ENCODE measurements at places on chromosomes 7 and 10. TPM values are rescaled to one million over a fixed set of nuclear protein-coding genes. Genes with fewer than 3 reads are reported as not detected.

DNA sequence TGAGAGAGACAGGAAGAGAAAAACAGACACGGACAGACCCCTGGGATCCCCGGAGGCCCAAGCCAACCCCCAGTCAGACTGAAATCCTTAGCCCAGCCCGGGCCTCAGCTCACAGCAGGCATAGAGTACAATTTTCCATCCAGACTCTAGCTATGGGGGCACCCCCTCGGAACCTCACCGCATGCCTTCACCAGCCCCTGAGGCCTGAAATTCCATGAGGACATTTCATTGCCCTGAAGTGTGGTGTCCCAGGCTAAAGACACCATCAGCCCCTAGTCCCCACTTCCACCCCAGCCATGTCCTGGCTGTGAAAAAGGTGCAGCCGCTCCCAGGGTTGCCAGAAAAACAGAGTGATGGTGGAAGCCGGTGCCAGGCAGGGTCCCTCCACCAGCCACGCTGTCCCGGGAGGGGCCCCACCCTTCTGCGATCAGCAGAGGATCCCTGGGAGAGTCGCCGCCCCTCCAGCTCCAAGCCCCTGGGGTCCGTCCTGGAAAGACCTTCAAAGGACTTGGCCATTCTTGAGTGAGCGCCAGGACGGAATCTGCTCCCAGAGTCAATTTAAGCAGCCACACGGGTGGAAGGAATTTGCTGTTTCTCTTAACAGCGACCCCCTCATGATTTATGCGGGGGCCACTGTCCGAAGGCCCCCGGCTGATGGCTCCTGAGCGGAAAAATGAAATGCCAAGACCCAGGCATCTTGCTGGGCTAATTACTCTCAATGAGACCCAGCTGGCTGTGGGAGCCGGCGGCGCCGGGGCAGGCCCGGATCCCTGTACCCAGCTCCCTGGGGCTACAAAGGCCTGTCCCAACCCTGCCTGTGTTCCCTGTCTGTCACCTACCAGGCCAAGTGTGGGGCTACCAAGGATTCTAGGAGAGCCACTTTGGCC is 23.2 kb downstream of the MYL10 start:
- DNase-seq = no peak

GRCh38 chr10:96044736-96045135 is 1.4 kb downstream of the CCNJ start:
- DNase-seq = no peak

DNA sequence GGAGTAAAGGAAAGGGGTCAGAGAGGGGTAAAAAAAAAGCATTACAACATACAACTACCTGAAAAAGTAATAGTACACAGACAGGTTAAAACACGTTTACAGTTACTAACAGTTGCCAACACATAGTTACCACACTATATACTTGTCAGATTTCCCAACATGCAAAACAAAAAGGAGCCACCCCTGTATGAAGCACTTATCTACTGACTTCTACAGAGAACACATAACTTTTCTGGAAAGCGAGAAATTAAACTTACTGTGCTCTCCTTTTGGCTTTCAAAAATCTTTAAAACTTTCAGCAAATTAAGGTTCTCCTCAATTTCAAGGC is 2.1 kb downstream of the ABI1 start:
- DNase-seq = no peak

DNA sequence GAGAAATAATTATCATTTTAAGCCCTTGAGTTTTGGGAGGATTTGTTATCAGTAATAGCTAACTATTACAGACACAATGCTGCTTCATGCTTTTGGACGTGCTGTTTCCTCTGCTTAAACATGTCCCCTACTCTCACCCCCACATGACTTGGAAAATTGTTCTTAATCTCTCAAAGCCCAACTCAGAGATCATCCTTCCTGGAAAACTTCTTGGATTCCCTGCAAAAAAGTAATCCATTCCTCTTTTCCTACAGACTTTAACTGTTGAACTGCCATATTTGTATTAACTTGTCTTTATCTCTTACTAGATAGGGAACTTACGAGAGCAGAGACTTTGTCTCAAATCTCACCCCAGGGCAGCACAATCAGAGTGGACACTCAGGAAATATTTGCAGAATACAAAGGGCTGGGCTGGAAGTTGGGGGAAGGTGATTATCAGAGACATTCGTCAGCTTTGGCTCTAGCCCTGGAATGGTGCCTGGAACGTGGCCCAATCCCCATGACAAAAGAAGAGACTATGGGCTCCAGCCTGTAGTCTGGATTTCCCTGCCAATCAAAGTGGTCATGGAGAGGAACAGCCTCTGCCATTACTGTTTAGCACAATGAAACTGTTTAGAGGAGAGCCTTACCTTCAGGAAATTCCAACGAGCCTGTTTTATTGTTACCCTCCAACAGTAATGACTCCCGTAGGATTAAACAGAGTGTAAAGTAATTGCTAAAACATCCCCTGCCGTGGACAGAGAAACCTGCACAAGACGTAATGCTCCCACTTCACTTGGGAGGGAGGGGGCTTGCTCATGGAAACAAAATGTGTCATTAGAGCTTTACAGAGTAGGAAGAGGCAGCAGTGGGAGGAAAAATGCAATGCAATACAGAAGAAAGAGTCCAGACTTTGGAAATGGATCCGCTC is 140.4 kb upstream of the AUTS2 start:
- no peak for DNase-seq

CDNF gene
- total RNA-seq = 0.54 TPM

DNA sequence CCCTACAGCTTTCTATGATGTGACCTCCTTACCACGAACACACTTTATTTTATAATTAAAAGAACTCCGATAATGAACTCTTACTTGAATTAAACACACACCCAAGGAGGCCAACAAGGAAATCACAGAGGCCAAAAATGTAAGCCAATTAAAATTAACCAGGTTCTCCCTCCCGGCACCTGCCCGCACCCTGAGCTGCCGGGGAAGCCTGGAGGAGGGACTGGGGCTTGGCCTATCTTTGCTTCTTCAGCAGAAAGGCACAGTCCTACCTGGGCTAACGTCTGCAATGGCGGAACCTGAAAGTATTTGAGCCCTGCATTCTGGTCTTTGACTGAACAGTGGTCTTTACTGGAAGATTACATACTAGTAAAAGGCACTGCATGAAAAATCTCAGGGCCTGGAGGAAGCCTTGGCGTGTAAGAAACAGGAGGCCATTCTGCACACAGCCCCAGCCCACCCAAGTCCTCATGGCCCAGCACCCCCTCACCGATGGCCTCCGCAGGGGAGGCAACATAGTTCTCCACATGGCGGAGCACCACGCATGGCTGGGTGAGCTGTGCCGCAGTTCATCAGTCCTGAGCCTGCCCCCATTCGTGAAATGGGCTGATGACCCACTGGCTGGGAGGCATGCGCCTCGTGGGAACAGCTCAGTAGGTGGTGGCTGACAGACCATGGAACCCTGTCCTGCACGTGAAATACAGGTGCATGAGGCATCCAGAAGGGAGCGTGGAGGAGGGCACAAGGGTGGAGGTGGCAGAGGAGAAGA is 173.8 kb downstream of the PARD3 start:
- no peak for DNase-seq

- no peak for DNase-seq
These were observed 60.3 kb upstream of the UNC5B start for GRCh38 chr10:71152043-71152442.

Data from hematopoietic multipotent progenitor cell (in vitro differentiated cells).